ENCODE measurements at places on chromosomes 5 and 9.

GRCh38 chr9:120927269-120928014 lies 846 bp upstream of the TRAF1 start:
- no peak for DNase-seq

DNA sequence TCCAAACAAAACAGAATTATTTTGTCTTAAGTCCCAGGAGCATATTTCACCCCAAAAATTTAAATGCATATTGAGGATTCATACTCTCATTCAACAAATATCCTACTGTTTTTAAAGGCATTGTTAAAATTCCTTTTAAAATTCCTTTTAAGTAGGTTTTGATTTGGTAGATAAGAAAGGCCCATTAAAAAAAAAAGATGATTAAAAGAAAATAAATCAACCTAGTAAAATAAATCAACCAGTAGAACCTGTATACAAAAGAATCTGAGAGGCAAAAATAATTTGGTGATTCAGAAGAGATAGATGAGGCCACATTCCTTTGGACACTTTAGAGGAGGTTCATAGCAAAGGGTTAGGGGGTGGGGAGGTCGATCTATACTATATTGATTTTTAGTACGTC lies 585.3 kb upstream of the TLE4 start:
- no peak for DNase-seq

- DNase-seq, result no peak
These were observed 155.1 kb downstream of the AGTPBP1 start for GRCh38 chr9:85586684-85587083.

- no peak for DNase-seq
These were observed 84.5 kb downstream of the ACER2 start for GRCh38 chr9:19493174-19493811.

GRCh38 chr9:96719521-96719920 lies 58.4 kb downstream of the ZNF510 start:
- no peak for DNase-seq

DNA sequence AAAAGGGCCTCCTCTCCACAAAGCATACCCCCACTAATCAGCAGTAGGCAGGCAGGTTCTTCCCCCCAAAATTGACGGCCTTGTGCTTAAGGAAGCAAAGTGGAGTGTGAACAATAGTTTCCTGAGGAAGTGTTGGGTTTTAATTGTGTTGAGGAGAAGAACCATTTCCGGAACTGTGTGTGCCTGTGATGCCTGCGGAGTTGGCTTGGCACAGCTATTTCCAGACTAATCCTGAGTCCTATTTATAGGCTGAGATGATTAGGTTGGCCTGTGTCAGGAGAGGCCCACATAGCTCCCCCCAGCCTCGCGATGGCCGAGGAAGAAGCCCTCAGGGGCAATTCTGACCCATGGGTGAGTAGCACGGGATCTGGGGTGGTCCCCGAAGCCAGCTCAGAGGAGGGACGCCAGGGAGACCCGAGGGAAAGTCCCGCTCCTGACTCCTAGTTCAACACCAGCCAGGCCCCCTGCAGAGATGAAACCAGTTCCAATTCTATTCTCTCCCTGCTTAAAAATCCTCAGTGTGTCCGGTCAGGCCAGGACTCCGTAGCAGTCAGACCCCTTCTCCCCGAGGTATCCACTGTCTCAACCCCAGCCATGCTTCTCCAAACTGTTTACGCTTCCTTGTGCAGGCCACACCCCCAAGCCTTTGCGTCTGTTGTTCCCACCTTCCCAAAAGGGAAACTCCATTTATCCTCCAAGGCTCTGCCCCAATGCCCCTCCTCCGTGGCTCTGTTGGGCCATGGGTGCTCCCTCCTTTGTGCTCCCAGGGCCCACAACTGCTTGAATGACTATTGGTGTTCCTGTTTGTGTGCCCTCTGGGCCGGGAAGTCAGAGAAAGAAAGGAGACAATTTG lies 18.1 kb downstream of the GSN start:
- DNase-seq, result peak; percentile 71

GRCh38 chr9:91951944-91952520 lies 2.0 kb upstream of the ROR2 start:
- no peak for DNase-seq

DNA sequence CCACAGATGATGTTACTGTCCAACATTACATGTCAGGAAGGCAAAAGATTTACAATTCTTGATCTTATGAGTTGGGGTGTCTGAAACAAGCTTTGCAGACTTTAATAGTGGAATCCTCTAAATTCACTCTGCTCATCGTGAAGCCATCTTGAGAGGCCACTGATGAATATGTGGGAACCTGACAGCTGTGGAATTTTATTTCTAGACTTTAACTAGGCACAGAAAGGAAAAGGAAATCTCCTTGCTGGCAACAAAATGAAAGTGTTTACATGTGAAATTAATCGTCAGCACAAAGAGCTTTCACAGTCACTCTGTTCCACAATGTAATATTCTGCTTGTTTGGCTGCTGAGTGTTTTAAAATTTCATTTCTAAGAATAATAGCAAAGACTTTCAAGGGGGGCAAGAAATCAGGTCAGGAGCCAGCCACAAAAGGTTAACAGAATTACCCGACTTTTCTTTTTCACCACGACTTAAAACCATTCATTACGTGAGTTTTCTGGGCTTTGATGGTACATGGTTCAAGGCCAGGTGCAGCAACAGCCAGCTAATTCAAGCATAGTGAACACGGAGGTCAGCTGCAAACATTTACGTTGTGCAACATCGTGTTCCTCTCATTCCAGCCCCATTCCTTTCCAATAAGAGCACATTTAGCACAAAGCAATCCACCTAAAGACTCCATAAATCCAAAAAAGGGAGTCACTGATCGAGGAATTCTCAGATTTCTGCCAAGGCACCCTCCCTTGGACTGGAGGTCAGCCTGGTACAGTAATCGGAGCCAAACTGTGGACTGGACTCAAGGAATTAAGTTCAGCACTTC lies 14.6 kb downstream of the NREP start:
- DNase-seq, result no peak

DNA sequence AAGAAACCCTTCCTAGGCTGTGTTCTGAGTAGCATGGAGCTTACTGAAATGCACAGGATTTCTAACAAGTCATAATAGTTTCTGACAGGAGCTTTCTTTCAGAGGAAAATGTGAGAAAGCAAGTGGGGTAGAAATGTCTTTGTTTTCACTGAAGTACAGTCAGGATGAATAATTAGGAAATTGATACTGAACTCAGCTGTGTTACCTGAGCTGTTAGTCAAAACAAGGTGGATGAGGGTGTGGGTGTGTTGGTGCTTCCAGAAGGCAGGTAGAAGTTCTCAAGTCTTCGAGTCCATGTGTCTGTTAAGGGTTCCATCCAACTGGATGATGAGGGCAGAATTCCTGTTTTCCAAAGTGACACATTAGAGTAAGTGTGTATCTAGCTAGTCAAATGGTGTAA lies 122.4 kb downstream of the BASP1 start:
- no peak for DNase-seq

- no peak for DNase-seq
These were observed 457.7 kb downstream of the EFNA5 start for GRCh38 chr5:107213025-107213424.

DNA sequence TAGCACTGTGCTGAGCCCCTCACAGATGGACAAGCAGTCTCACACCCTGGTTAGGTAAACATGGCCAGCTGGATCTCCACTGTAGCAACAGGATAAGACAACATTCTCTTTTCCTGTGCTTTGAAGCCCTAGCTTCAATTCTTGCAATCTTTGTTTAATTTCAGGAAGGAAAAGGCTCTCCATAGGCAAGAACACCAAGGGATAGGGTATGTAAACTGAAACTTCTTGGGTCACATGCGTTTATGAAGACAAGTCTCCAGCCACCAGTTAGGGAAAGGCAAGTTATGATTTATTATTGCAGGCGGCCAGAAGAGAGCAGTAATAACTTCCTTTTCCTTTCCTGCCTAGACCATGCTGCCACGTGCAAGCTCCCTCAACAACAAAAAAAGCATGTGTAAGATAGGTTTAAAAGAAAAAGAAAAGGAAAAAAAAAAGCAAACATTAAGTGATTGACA lies 50.1 kb upstream of the POU5F2 start:
- no peak for DNase-seq

DNA sequence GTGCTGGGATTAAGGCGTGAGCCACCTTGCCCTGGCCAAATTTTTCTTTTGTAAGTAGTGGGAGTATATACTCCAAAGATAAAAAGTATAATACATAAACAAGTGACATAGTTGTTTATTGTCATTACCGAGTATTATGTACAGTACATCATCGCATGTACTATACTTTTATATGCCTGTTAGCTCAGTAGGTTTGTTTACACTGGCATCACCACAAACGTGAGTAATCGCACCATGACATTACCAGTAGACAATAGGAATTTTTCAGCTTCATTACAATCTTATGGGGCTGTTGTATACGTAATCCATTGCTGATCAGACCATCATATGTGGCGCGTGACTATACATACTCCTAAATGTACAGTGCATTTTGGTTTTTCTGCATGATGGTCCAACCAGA lies 9.8 kb downstream of the SECISBP2 start:
- DNase-seq, result no peak

Data from chondrocyte (in vitro differentiated cells).